ENCODE measurements at places on chromosomes 1 and 21.

DNA sequence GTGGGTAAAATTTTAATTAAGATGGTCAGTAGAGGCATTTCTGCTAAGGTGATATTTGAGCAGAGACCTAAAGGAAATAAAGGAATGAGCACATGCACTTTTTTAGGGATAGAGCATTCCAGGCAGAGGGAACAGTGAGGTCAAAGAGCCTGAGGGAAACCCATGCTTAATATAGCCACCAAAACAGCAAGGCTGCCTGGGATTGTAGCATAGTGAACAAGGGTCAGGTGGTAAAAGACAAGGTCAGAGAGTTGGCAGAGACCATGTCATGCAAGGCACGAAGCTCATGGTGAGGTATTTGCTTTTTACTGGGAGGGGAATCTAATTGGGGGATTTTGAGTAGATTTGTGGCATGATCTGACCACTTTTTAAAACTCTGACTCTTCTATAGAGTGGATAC lies 344.6 kb upstream of the LRRC7 start:
- H3K36me3 ChIP-seq = no peaks in the 10 kb centered on the region
- H3K27me3 ChIP-seq = no peaks in the 10 kb centered on the region
- no peak overlapping the region for H3K27ac ChIP-seq

GRCh38 chr1:68516066-68516465 lies 19.2 kb upstream of the DEPDC1 start:
- no peaks in the 10 kb centered on the region for H3K36me3 ChIP-seq
- H3K4me3 ChIP-seq = no peak overlapping the region
- H3K27me3 ChIP-seq = no peaks in the 10 kb centered on the region
- no peak for DNase-seq
- no peak overlapping the region for H3K27ac ChIP-seq

DNA sequence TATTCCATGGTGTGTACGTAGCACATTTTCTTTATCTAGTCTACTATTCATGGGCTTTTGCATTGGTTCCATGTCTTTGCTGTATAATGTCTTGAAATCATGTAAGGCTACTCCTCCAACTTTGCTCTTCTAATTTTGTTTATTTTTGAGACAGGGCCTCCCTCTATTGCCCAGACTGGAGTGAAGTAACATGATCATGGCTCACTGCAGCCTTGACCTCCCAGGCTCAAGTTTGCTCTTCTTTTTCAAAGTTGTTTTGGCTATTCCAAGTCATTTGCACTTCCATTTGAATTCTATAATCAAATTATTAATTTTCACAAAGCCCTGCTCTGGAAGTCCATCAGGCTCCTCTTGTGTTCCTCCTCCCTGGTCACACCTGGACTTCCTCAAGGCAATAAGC lies 90.2 kb upstream of the SGIP1 start:
- peaks cover 2% of the 10 kb centered on the region for H3K36me3 ChIP-seq
- no peak overlapping the region for H3K4me3 ChIP-seq

DNA sequence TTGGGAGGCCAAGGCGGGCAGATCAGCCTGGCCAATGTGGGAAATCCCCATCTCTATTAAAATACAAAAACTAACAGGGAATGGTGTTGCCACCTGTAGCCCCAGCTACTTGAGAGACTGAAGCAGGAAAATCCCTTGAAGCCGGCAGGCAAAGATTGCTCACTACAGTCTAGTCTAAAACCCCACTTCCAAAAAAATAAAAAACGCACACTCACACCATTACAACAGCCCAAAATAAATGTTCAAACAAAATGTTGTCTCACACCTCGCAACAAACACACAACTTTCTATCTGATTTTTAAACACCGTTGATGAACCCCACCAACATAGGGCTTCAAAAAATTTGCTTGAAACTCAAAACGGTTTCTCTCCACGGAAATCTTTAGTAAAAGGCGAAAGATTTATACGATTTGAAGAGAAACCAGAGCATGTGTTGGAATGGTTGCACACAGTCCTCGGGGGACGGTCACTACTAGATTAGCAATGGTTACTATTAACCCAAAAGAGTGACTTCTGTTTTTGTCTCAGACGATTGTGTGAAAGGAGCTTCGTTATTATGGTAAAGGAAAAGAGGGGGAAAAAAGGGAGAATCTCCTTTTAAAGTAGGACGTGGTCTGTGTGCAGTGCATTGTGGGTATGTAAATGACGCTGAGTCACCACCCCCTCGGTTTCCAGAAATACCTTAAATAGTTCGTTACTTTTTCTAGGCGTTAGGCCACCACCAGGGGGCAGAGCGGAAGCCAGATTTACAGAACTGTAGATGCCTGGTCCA lies at the start of gene RNU5D-1:
Gene RNU5D-1, minus strand, starts transcription at position 430 of the 772 bp plus-strand sequence.
- peaks cover 4% of the 10 kb centered on the region for H3K27me3 ChIP-seq
- peak within 1 kb of the TSS; percentile 67 for H3K4me3 ChIP-seq
- peak within 1 kb of the TSS; percentile 99 for H3K27ac ChIP-seq
- peak; percentile 88 for DNase-seq
- peaks cover 10% of the 10 kb centered on the region for H3K36me3 ChIP-seq

- H3K27ac ChIP-seq = no peak overlapping the region
- peaks cover 3% of the 10 kb centered on the region for H3K4me1 ChIP-seq
- no peaks in the 10 kb centered on the region for H3K36me3 ChIP-seq
- no peaks in the 10 kb centered on the region for H3K27me3 ChIP-seq
- DNase-seq = no peak
Observed at GRCh38 chr1:11657654-11658053, 3.0 kb downstream of the FBXO44 start.

GRCh38 chr1:17119076-17119772 lies at the start of gene PADI2:
Gene PADI2 (minus strand): TSS chr1:17119451. CDS start chr1:17119371, 80 bp downstream.
- H3K27ac ChIP-seq = no peak within 1 kb of the TSS
- peaks cover 15% of the 10 kb centered on the region for H3K4me1 ChIP-seq
- DNase-seq = peak; percentile 74
- H3K36me3 ChIP-seq = no peaks in the 10 kb centered on the region
- peak within 1 kb of the TSS; percentile 4 for H3K4me3 ChIP-seq

DNA sequence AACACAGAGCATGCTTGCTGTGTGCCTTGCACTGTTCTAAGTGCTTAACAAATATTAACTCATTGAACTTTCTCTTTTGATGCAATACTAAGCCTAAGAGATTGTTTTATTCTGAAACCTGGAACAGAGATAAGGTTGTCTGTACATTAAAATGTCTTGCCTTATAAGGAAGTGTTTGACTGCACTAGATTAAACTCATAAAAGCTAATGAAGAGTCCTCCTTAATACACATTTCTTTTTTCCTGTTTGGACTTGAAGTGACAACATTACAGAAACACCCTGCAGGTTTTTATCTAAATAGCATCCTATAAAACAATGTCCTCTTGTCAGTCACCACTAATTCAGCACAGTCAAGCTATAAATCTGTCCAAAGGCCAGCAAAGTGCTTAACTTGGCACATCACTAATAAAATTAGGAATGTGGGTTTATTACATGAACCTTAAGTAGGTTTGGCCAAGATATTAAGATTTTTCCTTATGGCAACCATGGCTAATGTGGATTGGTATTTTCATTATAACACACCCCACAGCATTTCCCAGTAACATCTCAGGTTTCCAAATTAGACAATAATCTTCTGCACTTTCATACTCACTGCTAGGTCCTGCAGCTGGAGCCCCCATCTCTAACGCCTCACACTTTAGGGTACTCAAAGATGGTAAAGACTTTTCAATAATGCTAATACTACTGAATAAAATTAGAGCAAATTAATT lies 389.7 kb downstream of the LMO4 start:
- DNase-seq = no peak
- no peak overlapping the region for H3K27ac ChIP-seq

- no peaks in the 10 kb centered on the region for H3K36me3 ChIP-seq
- no peak overlapping the region for H3K27ac ChIP-seq
- H3K4me1 ChIP-seq = peaks cover 8% of the 10 kb centered on the region
- H3K4me3 ChIP-seq = no peak overlapping the region
- no peaks in the 10 kb centered on the region for H3K27me3 ChIP-seq
Observed at GRCh38 chr1:116886291-116886878, 23.3 kb upstream of the PTGFRN start.

GRCh38 chr1:56410405-56410804 lies 169.0 kb downstream of the PLPP3 start:
- no peak overlapping the region for H3K4me3 ChIP-seq
- no peaks in the 10 kb centered on the region for H3K4me1 ChIP-seq
- H3K27ac ChIP-seq = no peak overlapping the region
- no peaks in the 10 kb centered on the region for H3K27me3 ChIP-seq
- H3K36me3 ChIP-seq = no peaks in the 10 kb centered on the region

DNA sequence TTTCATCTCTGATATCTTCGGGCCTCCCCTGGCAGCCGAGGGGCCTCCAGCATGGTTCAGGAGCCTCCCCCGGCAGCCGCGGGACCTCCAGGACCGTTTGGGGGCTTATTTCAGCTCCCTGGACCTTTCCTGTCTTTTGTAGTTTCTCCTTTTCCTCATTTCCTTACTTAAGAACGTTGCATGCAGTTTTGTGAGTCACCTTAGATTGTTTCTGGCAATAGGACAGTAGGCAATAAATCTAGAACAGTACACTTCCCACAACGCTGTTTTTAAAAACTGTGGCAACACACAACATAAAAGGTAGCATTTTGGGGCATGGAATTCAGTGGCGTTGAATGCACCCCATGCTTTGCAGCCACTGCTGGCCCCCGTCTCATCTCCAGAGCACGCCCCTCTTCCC lies 24.4 kb downstream of the FAAP20 start:
- H3K27me3 ChIP-seq = no peaks in the 10 kb centered on the region
- no peak overlapping the region for H3K4me3 ChIP-seq
- no peak for DNase-seq
- H3K4me1 ChIP-seq = no peaks in the 10 kb centered on the region

GRCh38 chr1:72635719-72636118 lies 353.4 kb upstream of the NEGR1 start:
- DNase-seq = no peak
- no peaks in the 10 kb centered on the region for H3K27me3 ChIP-seq
- H3K36me3 ChIP-seq = no peaks in the 10 kb centered on the region

GRCh38 chr1:9481048-9481447 lies 58.2 kb upstream of the SLC25A33 start:
- H3K36me3 ChIP-seq = no peaks in the 10 kb centered on the region
- no peak overlapping the region for H3K4me3 ChIP-seq
- no peak for DNase-seq
- no peak overlapping the region for H3K27ac ChIP-seq
- no peaks in the 10 kb centered on the region for H3K4me1 ChIP-seq
- H3K27me3 ChIP-seq = no peaks in the 10 kb centered on the region

GRCh38 chr1:76302711-76303339 lies 228.3 kb downstream of the ST6GALNAC3 start:
- H3K36me3 ChIP-seq = no peaks in the 10 kb centered on the region
- H3K4me3 ChIP-seq = no peak overlapping the region
- peaks cover 12% of the 10 kb centered on the region for H3K4me1 ChIP-seq
- no peak for DNase-seq
- no peak overlapping the region for H3K27ac ChIP-seq
- no peaks in the 10 kb centered on the region for H3K27me3 ChIP-seq

DNA sequence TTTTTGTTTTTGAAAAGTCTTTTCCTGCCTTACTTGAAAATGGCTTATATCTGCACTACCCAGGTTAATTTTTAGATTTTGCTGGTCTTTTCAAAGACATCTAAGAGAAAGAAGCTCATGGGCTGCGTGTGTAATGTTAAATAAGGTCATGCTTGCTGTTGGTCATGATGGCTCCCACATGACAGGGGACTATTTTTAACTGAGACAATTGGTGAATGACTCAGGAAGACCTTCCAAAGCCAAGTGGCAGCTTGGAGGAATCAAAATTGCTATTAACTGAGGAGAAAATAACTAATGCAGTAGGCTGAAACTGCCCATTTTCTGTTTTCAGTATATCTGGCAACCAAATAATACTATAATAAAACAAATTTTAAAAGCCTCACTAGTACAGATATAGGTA lies 117.1 kb upstream of the SPAG17 start:
- no peaks in the 10 kb centered on the region for H3K27me3 ChIP-seq
- H3K4me1 ChIP-seq = no peaks in the 10 kb centered on the region
- no peak overlapping the region for H3K4me3 ChIP-seq
- no peaks in the 10 kb centered on the region for H3K36me3 ChIP-seq
- no peak for DNase-seq
- H3K27ac ChIP-seq = no peak overlapping the region

DNA sequence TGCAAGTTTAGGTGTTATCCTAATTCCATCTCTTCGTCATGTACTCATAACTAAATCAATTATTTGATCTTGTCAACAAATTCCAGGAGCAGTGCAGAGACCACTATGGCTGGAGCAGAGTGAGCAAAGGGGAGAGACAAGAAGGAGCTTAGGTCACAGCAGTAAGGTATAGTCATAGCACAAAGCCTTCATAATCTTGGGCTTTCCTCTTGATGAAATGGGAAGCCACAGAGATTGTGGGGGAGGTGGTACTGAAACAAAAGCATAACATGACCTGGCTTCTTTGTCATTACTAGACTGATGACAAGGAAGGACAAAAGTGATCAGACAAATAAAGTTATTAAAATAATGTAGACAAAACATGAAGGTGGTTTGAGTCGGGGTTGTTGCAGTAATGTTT lies 60.1 kb upstream of the PTGS2 start:
- no peak overlapping the region for H3K27ac ChIP-seq
- peaks cover 20% of the 10 kb centered on the region for H3K27me3 ChIP-seq
- H3K4me3 ChIP-seq = no peak overlapping the region
- DNase-seq = peak; percentile 5

- peaks cover 41% of the 10 kb centered on the region for H3K4me1 ChIP-seq
- peaks cover 15% of the 10 kb centered on the region for H3K36me3 ChIP-seq
- H3K27me3 ChIP-seq = no peaks in the 10 kb centered on the region
- H3K4me3 ChIP-seq = no peak overlapping the region
- no peak overlapping the region for H3K27ac ChIP-seq
Observed at GRCh38 chr1:19387045-19387467, 74.9 kb downstream of the SLC66A1 start.

DNA sequence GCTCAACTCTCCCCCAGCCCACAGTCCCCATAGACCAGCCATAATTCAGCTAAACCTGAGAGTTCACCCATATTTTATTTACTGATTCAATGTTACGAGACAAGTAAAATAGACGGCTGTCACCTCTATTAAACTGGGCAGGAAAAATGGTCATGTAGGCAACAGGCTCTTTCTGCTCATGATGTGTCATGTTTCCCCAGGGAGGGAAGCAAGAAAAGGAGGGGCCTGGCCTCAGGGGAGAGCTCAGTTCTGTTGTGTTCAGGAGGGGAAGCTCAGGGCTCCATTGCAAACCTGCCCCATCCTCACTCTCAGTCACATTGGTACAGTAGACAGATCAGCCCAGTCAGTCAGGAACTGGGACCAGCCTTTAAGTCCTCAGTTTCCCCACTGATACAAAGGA lies 12.8 kb downstream of the GRIK3 start:
- no peak overlapping the region for H3K4me3 ChIP-seq
- peaks cover 19% of the 10 kb centered on the region for H3K27me3 ChIP-seq
- no peak for DNase-seq
- no peaks in the 10 kb centered on the region for H3K4me1 ChIP-seq

DNA sequence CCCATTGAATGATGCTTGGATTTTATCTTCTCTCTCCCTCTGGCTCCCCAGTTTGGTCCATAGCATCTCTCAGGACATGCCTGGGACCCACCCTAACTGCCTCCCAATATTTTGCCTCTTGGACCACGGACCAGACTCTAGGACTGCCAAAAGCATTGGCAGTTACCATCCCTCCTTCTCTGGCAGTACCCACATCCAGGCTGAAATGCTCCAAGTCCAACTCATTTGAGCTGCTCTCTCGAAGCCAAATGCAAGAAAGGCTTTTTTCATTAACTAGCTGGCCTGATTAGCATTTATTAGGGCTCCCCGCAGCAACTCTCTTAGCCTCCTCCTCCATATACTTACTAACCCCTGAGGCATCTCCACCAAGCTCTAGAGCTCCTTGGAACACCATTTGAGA lies 140.0 kb upstream of the GRIK3 start:
- H3K4me1 ChIP-seq = no peaks in the 10 kb centered on the region
- no peak overlapping the region for H3K4me3 ChIP-seq
- no peak for DNase-seq

- H3K36me3 ChIP-seq = peaks cover 7% of the 10 kb centered on the region
- no peaks in the 10 kb centered on the region for H3K27me3 ChIP-seq
- no peaks in the 10 kb centered on the region for H3K4me1 ChIP-seq
- H3K4me3 ChIP-seq = no peak overlapping the region
- no peak overlapping the region for H3K27ac ChIP-seq
Observed at GRCh38 chr1:228392111-228392936, 14.3 kb downstream of the TRIM11 start.

Measured in activated naive CD8-positive, alpha-beta T cell treated with anti-CD3 and anti-CD28 coated beads for 36 hours (primary cell).